ENCODE measurements at places on chromosomes 5 and 9.
A peak's percentile ranks its signal among the peaks of the same experiment; 100 is the strongest.

DNA sequence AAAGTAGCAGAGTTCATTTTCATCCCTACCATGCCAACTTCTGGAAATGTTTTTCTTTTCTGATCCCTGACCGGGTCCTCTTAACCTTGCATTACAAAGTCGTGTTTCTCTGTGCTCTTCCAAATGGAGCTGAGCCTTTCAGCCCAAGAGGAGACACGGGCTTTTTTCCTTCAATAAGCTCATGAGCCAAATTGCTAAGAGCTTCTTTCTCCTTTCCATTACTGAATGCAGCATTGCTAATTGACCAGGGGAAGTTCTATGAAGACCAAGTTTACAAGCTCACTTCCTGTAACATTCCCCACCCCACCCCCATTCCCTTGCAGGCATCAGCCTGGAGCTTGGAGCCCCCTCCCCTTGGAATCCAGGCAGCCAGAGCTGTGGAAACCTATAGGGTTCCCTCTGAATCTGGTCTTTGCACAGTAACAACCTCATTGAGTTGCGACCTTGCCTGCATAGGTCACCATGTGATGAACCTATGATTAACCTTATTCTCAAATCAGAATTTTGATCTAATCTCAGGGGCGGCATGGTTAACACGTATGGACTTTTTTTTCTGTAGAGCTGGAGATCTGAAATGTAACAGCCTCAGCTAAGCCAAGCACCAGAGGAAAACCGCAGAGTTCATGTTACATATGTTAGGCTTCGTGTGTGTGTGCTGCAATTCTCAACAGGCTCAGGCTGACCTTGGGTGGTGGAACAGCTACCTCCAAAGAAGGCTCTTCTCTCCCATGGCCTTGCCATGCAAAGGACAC is 395.7 kb upstream of the ZNF462 start:
- no peak for DNase-seq
- H3K4me3 ChIP-seq: no peak overlapping the region
- no peak overlapping the region for H3K27ac ChIP-seq
- no peaks in the 10 kb centered on the region for H3K4me1 ChIP-seq
- H3K36me3 ChIP-seq: no peaks in the 10 kb centered on the region

DNA sequence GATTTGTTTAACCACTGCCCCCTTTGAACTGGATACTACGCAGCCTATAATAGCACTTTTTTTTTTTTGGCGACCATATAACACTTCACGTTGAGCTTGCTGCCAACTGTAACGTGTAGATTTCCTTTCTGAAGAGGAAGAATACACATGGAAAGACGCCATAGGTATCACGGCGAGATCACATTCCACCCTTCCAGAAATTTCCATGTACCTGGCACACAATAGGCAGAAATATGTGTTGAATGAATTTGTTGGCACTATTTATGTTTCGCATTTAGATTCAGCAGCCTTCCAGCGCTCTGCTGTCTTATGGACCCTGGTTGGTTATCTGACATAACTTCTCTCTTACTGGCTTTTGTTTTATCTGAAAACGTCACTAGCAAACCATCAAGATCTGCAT is 250.3 kb downstream of the SLIT3 start:
- no peaks in the 10 kb centered on the region for H3K36me3 ChIP-seq
- no peak for DNase-seq
- H3K27me3 ChIP-seq: peaks cover 98% of the 10 kb centered on the region
- H3K4me1 ChIP-seq: no peaks in the 10 kb centered on the region
- H3K27ac ChIP-seq: no peak overlapping the region

DNA sequence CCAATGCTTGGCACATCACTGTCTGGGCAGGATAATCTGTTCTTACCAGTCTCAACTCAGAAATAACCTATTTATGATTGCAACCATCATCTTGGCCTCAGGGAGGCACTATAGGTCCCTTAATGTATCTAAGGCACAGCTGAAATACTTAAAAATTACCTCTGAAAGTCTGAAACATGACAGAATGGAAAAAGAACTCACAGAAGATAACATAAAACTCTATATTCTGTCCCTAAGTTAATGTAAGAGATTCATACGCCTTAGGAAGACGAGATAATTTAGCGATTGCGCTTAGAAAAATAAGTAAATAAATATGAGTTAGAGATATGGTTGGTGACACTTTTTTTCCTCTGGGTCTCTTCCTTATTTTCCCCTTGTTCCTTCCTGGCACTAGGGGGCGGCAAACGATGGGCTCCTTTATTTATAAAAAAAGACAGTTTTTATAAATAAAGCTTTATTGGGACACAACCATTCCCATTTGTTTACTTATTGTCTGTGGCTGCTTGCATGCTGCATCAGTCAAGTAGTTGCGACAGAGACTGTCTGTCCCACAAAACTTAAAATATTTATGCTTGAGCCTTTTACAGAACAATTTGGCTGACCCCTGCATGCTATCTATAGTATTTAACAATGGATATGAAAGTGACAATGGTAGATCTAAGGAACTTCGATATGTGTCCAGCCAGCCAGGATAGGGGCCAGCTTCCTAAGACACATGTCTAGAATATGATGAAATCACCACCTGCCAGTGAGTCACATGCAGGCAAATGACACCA is 79.6 kb downstream of the PDE4D start:
- 0 out of 2 replicates have a peak, but pooled peaks cover 4% of the 10 kb centered on the region for H3K4me1 ChIP-seq
- peak overlapping the region; percentile 33 for H3K27ac ChIP-seq
- DNase-seq: peak; percentile 61
- H3K27me3 ChIP-seq: no peaks in the 10 kb centered on the region
- no peak overlapping the region for H3K4me3 ChIP-seq
- no peaks in the 10 kb centered on the region for H3K36me3 ChIP-seq

GRCh38 chr5:62167561-62168057 is 138.4 kb upstream of the KIF2A start:
- H3K36me3 ChIP-seq: no peaks in the 10 kb centered on the region
- no peak overlapping the region for H3K4me3 ChIP-seq
- no peaks in the 10 kb centered on the region for H3K4me1 ChIP-seq
- no peak overlapping the region for H3K27ac ChIP-seq

- H3K36me3 ChIP-seq: peaks cover 8% of the 10 kb centered on the region
- no peak for DNase-seq
- H3K27ac ChIP-seq: peak overlapping the region; percentile 76
- H3K4me1 ChIP-seq: peaks cover 29% of the 10 kb centered on the region
Measured at GRCh38 chr9:37952731-37953130, 48.8 kb upstream of the SLC25A51 start.

DNA sequence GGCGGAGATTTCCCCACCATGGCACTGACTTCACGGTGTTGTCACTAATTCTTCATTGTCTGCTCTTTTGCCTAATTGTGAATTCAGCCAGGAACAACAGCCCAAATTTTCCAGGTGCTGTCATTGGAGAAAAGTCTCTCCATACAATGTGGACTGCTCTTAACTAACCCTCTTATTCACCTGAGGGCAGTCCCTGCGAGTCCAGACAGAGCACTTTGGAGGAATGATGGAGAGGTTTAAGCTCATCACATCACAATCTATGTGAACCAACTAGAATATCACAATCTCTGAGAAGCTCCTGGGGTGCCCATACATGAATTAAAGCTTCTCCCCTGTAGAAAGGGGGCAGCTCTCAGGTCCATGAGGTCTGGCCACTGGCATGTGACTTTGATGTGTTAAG is 56.4 kb downstream of the MTX3 start:
- no peak for DNase-seq
- no peaks in the 10 kb centered on the region for H3K27me3 ChIP-seq
- no peak overlapping the region for H3K27ac ChIP-seq
- no peaks in the 10 kb centered on the region for H3K36me3 ChIP-seq

DNA sequence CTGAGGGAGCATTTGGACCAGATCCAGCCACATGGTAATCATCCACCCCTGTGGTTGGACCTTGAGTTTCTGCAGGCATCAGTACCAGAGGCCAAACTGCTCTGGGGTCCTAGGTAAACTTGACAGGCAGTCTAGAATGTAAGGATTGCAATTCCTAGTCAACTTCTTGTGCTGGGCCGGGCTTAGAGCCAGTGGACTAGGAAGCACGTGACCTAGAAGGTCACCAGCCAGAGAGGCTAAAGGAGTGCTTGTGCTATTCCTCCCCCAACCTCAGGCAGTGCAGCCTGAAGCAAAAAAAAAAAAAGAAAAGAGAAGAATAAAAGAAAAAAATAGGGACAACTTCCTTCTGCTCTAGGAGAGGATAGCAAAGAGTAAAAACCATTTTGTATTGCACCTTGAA is 406.2 kb upstream of the FTMT start:
- no peak overlapping the region for H3K27ac ChIP-seq
- no peak for DNase-seq
- H3K36me3 ChIP-seq: no peaks in the 10 kb centered on the region
- H3K4me1 ChIP-seq: no peaks in the 10 kb centered on the region
- no peak overlapping the region for H3K4me3 ChIP-seq

GRCh38 chr5:177311392-177311722 is 341 bp downstream of the MXD3 start:
- H3K36me3 ChIP-seq: peaks cover 3% of the 10 kb centered on the region
- H3K27ac ChIP-seq: no peak overlapping the region
- peak overlapping the region; percentile 72 for H3K4me3 ChIP-seq
- peaks cover 10% of the 10 kb centered on the region for H3K4me1 ChIP-seq
- DNase-seq: no peak

- no peak overlapping the region for H3K27ac ChIP-seq
- DNase-seq: no peak
- H3K36me3 ChIP-seq: no peaks in the 10 kb centered on the region
- peaks cover 27% of the 10 kb centered on the region for H3K4me1 ChIP-seq
- no peaks in the 10 kb centered on the region for H3K27me3 ChIP-seq
Measured at GRCh38 chr5:172426086-172426485, 28.2 kb downstream of the SH3PXD2B start.

DNA sequence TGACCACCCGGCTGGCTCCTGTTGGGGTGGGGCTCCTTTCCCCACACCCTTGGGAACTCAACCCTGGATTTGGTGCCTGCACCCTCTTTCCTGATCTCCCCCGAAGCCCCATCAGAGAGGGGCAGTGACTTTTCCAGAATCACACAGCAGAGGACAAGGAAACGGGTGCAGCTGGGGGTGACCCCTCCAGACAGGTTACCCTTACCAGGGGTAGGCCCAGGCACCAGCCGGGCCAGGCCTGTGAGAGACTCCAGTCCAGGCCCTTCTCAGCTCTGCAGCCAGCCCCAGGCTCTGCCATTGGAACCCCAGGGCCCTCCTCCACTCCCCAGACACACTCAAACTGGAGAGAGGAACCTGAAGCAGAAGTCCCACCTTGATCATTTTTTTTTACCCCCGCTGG is 19.0 kb upstream of the PHYHD1 start:
- H3K27me3 ChIP-seq: no peaks in the 10 kb centered on the region
- DNase-seq: no peak
- H3K27ac ChIP-seq: peak overlapping the region; percentile 88
- no peaks in the 10 kb centered on the region for H3K36me3 ChIP-seq
- H3K4me1 ChIP-seq: peaks cover 67% of the 10 kb centered on the region
- no peak overlapping the region for H3K4me3 ChIP-seq

GRCh38 chr9:127781806-127782205 is 3.3 kb upstream of the SH2D3C start:
- no peaks in the 10 kb centered on the region for H3K27me3 ChIP-seq
- no peak overlapping the region for H3K4me3 ChIP-seq
- no peak for DNase-seq
- H3K4me1 ChIP-seq: no peaks in the 10 kb centered on the region

DNA sequence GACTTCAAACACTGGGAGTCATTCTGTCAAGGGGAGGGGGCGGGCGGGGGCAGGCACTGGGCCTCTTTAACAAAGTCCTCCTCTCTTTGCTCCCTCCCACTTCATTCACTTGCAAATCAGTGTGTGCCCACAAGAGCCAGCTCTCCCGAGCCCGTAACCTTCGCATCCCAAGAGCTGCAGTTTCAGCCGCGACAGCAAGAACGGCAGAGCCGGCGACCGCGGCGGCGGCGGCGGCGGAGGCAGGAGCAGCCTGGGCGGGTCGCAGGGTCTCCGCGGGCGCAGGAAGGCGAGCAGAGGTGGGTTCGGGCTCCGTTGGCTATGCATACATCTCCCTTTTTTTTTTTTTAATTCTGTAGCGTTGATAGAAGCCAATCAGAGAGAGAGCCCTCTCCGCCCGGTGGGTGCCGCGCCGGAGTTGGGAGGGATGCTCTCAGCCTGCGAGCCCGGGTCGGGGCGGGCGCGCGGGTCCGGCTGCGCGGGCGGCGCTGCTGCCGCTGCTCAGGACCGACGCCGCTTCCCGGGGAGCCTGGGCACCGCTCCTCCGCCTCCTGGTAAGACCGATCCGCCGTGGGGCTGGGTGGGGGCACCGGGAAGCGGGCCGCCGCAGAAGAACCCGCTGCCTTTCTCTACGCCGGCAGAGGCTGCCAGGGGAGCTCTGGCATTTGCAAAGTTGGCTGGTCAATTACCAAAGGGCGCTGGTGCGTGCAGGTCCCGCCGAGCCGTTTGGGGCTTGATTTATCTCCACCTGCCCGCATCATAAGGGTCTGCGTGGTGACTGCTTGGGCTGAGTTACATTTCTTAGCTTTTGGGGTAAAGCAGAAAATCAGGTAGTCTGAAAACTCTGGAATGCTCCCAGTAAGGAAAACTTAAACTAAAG is at the start of gene CDH6:
Gene CDH6 (plus strand): TSS at position 96 of the 877 bp plus-strand sequence. CDS start 73,788 bp downstream, outside the sequence.
- no peaks in the 10 kb centered on the region for H3K36me3 ChIP-seq
- peaks cover 5% of the 10 kb centered on the region for H3K4me1 ChIP-seq
- no peak for DNase-seq
- H3K27ac ChIP-seq: no peak within 1 kb of the TSS
- H3K4me3 ChIP-seq: no peak within 1 kb of the TSS
- peaks cover 18% of the 10 kb centered on the region for H3K27me3 ChIP-seq

DNA sequence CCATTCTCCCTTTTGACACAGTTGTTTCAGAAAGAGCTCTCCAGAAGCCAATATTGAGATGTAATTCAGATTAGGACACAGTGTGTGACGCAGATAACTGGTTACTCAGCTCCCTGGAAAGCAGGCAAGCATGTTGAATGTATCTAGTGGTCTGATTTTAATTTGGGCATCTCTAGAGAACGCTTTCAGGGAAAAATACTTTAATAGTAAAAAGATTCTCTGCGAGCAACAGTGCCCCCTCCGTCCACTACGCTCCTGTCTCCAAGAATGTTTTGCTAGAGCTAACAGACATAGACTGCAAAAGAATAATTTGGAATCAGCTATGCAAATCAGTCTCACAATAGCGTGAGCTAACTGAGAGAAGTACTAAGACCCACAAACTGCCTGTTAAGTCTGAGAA is 23.3 kb downstream of the CFAP90 start:
- H3K27ac ChIP-seq: no peak overlapping the region
- H3K4me1 ChIP-seq: no peaks in the 10 kb centered on the region

- H3K4me1 ChIP-seq: peaks cover 6% of the 10 kb centered on the region
- no peak overlapping the region for H3K4me3 ChIP-seq
- H3K27me3 ChIP-seq: no peaks in the 10 kb centered on the region
- DNase-seq: no peak
- no peak overlapping the region for H3K27ac ChIP-seq
- H3K36me3 ChIP-seq: peaks cover 75% of the 10 kb centered on the region
Measured at GRCh38 chr5:72859127-72859526, 42.7 kb downstream of the TNPO1 start.

GRCh38 chr5:124605541-124605940 is 140.9 kb downstream of the ZNF608 start:
- H3K4me3 ChIP-seq: no peak overlapping the region
- H3K27ac ChIP-seq: no peak overlapping the region
- no peaks in the 10 kb centered on the region for H3K4me1 ChIP-seq
- DNase-seq: no peak

GRCh38 chr9:29999645-30000044 is 2384.8 kb upstream of the ACO1 start:
- no peaks in the 10 kb centered on the region for H3K36me3 ChIP-seq
- no peaks in the 10 kb centered on the region for H3K27me3 ChIP-seq
- no peak overlapping the region for H3K4me3 ChIP-seq
- DNase-seq: no peak

Data from PC-9 (cell line).